ENCODE measurements at places on chromosomes 6 and 20.

- DNase-seq: no peak
Measured at GRCh38 chr20:48828734-48829460, 1.1 kb upstream of the PREX1 start.

DNA sequence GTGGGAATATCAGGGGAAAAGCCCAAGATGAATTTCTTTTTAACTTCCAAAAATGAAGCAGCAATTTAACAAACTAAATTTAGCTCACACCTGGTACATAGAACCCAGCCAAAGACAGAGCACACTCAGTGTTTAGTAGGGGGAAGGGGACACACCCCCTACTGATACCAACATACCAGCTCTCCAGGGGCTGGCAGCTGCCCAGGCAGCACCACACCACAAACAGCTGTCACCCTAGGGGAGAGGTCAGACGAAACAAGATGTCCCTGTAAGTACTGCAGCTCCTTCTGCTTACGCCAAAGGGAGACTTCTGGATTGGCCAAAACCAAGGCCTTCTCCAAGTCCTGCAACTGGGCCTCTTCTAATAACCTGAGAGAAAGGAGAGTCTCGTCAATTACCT is 26.0 kb downstream of the MDN1 start:
- DNase-seq: no peak

DNA sequence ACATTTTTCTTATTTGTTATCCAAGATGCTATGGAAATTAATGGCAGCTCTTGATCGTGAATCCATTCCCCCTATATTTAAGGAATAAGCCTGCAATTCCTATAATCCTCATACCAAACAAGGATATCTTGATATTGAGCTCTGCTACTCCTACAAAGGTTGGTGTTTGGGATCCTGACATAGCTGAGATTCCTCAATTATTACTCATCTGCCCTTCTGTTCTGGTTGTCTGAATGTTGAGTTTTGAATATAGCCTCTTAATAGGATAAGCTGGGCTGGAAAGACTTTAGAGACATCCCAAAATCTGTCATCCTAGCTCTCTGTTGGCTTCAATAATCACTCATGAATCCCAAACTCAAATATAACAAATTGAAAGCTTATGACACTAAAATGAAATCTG is 49.9 kb downstream of the CLIC5 start:
- peak; percentile 30 for DNase-seq

DNA sequence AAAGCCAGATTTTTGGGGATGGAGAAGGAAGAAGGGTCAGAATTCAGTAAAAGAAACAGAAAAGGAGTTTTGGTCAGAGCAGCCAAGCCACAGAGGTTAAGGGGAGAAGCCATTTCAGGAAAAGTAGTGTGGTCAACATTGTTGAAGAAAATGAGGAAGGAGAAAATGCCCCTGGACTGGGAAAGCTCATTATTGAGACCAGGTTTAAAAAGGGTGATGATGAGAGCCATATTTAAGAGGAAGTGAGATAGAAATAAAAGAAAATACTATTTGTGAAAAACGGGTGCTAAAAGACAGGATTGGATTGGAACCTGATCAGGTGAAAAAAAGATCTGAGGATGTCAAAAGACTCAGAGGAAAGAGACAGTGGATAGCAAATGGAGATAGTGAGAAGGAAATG is 75.8 kb downstream of the CEP162 start:
- no peak for DNase-seq

- DNase-seq: peak; percentile 45
Measured at GRCh38 chr20:61120595-61121515, 131.2 kb upstream of the CDH4 start.

DNA sequence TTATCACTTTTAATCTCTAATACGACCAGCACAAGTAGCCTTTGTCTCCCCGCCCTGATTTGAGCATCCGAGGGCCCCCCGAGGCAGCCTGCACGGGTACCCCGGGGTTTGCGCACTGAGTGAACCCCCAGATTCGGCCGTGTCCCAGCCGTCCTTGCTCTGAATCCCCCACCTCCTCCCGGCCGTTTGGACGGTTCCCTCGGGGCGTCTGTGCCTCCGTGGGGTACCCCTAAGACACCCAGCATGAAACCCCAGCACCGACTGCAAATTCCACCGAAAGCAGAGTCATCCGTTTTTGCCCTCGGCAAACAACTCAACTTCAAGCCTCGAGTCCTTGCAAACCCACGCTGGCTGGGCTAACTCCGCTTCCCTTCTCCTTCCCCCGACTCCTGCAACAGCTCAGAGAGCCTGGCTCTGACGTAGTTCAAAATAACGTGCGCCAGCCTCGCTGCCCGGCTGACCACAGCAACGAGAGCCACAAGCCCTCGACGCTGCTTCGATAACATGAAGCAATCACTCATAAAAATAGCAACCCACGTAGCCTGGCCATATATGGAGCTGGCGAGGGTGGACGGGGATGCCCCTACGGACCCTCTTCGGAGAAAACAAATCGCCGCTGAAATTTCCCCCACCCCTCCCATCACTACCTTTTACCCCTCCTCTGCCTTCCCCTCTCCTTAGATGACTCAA is 764 bp upstream of the SNAP25 start:
- peak; percentile 94 for DNase-seq

DNA sequence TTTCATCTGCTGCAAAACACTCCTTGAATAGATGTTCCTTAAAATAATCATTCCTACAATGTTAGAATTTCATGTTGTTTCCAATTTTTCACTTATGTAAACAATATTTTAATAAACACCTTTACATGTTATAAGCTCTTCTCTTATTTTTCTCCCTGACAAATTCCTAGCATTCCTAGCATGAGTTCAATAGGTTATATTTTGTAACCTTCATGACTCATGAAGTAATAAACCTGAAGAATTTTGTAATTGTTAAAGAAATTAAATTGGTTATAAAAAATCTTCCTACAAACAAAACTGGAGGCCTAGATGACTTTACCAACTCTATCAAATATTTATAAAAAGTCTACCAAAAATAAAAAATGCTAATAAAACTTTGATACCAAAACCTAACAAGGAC is 66.3 kb downstream of the NT5E start:
- DNase-seq: peak; percentile 12

DNA sequence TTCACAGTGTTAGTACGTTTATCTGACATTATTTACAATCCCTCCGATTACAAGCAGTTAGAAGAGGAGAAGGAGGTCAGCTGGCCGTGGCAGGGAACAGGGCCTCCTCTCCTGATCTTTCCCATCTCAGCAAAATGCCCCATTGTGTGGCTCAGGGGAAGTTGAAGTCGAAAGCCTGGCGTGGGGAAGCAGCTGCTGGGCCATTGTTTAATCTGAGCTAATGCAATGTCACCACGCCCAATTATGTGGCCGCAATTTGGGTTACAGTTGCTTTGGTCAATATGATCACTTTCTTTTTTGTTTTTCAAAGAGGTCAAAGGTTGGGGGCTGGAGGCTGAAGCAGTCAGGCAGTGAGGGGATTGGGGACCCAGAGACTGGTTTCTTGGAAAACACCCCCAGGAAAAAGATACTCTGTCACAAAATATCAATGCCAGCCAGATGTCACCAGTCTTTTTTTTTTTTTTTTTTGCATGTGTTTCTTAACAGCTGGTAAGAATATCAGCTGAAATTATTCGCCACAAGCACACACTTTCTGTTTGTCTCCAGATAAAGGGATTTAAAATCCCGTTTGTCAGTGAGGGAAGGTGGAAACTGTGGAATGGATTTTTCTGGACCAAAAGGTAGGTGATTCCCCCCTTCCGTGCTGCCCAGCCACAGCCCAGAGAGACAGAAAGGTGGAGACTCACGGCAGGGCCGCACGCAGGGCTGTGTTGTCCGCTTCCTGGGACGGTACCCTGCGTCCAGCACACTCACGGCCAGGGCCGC is 24.6 kb downstream of the DLL1 start:
- no peak for DNase-seq

- DNase-seq: no peak
Measured at GRCh38 chr6:18280084-18280483, 15.8 kb upstream of the DEK start.

- no peak for DNase-seq
Measured at GRCh38 chr20:30594112-30594511, 663.4 kb upstream of the DEFB115 start.

GRCh38 chr20:57400821-57401564 is 9.8 kb downstream of the RBM38 start:
- DNase-seq: no peak

GRCh38 chr6:3819161-3820110 is 29.7 kb upstream of the FAM50B start:
- DNase-seq: no peak

DNA sequence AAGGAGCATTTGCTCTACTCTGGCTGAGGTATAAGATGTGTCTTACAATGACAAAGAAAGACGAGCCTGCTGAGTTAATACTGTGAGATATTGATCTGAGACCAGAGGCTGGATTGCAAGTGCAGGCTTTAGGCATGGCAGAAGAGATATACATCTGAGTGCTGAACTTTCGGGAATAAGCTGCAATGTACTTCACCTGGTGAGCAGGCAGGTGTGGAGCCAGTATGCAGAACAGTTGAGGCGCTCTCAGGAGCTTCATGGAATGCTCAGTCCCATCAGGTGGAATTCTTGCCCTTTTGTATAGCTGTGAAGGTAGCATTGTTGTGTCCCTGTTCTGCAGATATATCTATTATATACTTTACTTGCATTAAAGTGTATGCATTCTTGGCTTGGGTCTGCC is 179.3 kb upstream of the RIMS1 start:
- DNase-seq: no peak

- DNase-seq: no peak
Measured at GRCh38 chr20:47337413-47337812, 19.1 kb downstream of the ZMYND8 start.

DNA sequence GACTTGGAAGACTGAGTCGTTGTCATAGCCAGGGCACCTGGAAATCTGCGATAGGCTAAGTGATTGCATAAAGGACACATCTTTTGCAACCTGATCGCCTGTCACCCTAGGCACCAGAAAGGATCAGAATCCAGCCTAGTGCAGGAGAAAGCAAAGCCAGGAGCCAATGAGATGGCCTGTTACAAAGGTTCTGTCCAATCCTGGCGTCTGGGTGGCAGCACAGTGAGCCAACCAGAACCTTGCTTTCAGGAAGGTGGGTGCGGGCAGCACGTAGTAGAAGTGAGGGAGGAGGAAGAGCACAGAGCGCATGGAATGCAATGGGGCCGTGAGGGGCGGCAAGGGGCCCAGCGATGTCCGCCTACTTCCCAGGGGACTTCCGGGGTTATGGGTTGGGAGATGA is 120.4 kb upstream of the GGTLC1 start:
- DNase-seq: no peak

DNA sequence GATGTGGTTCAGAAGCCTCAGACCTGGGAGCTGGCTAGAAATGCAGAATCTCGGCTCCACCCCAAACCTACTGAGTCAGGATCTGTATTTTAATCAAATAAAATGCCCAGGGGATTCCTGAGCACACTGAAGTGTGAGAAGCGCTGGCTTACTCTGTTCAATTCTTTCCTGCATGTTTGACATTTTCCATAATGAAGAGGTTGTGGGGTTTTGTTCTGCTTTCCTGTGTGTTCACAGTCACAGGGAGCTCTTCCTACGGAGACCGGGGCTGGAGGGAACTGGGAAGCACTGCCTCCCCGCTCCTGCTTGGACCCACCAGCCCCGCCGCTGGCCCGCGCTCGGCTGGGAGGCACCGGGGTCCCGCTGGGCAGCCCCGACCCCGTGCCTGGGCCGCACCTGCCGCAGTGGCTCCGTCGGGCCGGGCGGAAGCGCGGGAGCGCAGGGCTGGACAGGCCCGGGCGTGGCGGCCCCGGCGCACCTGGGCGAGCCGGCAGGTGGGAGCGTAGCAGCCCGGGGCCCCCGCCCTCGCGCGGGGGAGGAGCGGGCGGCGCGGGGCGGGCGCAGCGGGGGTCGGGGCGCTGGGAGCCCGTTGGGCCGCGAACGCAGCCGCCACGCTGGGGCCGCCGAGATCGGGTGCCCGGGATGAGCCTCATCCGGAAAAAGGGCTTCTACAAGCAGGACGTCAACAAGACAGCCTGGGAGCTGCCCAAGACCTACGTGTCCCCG is at the start of gene MAPK13:
Gene MAPK13 (plus strand): TSS at position 573 of the 726 bp plus-strand sequence. CDS start 70 bp downstream, at position 643.
- peak; percentile 39 for DNase-seq

DNA sequence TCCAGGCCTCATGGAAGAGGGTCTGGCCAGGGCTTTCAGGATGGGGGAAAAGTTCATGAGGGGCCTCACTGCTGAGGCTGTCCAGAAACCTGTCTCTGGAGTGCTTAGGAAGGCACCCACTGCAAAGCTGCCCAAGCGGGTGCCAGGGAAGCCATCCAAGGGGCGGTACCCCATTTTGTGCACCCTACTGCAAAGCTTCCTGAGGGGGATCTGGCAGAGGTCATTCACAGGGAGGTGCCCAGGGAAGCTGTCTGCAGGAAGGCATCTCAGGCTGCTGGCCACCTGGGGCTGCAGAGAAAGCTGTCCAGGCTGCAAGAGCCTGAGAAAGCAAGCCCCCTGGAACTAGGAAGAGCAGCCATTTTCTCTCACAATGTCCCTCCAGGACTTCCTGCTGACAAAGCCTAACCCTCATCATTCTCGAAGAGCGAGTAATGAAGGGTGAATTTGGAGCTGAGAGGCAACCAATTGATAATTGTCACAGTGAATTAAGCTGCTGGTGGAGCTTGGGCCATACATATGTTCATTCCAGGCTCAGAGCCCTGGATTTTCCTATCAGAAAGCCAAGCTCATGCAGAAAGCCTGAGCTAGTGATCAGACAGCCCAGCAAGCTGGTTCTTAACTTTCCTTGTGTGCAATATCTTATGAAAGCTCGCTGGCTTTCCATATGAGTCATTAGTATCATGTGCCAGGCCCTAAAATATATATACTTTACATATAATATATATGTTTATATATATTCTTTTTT is 62.2 kb upstream of the SLC22A16 start:
- DNase-seq: no peak

GRCh38 chr20:61784801-61785566 is 280.7 kb downstream of the TAF4 start:
- no peak for DNase-seq

DNA sequence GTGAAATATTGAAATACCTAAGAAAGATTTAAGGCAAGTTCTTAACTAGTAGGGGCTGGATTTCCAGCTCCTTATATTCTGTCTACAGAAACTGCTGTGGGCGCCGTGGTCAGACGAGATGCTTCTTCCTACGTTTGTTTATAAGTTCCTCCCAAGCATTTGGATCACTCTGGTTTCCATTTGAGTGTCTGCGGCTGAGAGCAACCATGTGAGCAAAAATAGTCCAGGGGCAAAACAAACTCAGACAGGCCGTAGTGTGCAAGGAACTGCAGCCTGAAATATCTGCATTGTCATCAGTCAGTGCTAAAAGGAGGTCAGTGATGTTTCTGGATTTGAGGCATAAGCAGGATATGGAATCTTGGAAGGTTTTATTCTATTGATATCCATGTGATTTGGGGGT is 485.9 kb upstream of the JAG1 start:
- DNase-seq: peak; percentile 79

DNA sequence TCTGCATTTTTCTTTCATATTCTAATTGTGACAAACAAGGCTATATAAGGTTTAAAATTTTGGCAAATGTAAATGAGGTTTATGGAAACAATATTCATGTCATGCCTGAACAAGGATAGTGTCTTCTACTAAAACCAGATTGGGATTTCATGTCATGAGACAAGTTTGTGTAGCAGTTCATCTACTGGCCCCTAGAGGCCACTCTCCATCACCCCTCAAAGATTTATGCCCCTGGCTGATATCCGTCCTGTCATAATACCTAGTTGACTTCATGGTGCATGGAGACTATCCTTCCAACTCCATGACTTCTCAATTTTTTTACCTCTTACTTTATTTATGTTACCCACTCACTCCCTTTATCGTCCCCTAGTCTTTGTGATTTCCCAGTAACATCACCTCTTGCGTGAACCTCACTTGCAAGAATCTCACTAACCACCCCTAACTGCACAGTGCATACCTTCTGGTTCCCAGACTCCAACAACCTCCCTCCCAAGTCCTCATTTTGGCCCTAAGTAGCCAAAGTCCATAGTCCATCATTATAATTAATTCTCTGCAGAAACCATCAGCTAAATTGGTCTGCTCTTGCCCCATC is 179.8 kb downstream of the TASP1 start:
- peak; percentile 37 for DNase-seq
